ENCODE measurements at places on chromosomes 2 and 18.

DNA sequence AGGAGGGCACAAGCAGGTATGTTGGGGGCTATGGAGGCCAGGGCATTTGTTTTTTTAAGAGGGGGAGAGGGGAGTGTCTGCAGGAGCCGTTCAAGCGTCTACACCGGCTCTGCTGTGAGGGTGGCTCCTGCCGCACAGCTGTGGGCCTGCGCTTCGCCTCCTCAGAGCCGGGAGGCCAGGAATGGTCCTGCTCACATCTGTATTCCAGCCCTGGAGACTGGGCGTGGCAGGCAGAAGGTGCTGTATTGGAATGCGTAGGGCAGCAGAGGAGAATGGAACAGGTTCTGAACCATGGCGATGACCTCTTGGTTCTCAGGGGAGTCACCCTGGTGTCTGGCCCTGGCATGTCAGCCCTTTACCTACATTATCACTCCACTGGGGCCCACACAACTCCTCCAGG, 26.8 kb upstream of the INHBB start:
- DNase-seq, result no peak

GRCh38 chr2:196344397-196344796, 173.0 kb upstream of the STK17B start:
- no peak for DNase-seq

- no peak for DNase-seq
Observed at GRCh38 chr2:113967272-113967671, 77.4 kb downstream of the ACTR3 start.

GRCh38 chr2:181352158-181352557, 105.0 kb upstream of the ITGA4 start:
- no peak for DNase-seq

DNA sequence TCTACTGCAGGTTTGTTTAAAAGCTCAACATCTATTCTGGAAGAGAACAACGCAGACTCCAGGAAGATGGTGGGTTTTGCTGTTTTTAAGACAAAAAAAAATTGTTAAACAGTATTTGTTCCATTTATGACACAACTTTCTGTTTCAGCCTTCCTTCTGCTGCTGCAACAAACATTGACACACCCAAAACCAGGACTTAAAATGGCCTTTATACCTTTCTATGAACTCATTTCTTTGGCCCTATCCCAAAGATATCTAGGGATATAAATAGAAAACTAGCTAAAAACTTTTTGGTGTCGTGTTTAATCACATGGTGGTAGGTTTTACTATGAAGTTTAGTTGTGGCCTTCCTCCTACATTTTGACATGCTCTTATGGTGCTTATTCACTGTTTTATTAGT, 964 bp upstream of the GALNT3 start:
- DNase-seq, result no peak

DNA sequence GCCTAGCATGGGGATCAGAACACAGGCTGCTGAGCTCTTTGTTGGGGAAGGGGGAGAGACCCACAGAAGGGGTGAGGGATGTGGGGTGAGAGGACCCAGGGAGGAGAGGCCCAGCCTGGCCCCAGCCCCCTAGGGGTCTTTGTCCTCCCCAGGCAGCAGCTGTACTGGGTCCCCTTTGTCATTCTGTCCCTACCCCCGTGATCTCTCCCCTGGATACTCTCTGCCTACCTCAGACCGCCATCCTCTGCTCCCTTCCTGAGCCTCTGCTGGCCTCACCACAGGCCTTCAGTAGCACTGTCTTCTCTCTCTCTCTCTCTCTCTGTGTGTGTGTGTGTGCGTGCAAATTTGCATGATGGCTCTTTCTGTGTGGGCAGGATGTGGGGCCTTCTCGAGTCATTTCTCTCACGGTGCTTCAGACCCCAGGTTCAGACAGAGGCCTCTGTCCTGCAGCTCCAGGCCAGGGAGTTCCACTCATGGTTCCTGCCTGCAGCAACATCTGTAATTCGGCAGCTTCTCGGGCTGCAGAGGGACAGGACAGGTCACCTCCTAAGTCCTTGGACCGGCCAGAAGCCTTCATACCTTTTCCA, 1.4 kb downstream of the PSD4 start:
- DNase-seq, result peak; percentile 74

- no peak for DNase-seq
Observed at GRCh38 chr2:151908204-151908882, 80.1 kb upstream of the ARL5A start.

DNA sequence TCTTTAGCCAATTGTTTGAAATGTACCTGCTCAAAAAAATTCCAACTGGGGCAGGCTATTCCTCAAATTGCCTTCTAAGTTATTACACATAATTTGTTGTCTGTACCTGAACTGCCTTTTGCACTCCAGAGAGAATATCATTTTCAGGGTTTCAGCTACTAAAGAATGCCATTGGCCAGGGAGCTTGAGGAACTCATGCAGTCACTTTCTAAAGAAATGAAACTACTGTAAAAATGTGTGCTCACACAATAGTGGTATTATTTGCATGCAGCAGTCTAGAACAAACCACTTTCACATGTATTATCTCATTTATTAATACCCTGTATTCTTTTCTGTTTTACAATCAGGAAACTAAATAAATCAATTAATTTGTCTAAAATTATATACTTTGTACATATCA, 152.2 kb downstream of the PID1 start:
- no peak for DNase-seq

- no peak for DNase-seq
Observed at GRCh38 chr2:95017071-95017501, 8.4 kb upstream of the MAL start.

DNA sequence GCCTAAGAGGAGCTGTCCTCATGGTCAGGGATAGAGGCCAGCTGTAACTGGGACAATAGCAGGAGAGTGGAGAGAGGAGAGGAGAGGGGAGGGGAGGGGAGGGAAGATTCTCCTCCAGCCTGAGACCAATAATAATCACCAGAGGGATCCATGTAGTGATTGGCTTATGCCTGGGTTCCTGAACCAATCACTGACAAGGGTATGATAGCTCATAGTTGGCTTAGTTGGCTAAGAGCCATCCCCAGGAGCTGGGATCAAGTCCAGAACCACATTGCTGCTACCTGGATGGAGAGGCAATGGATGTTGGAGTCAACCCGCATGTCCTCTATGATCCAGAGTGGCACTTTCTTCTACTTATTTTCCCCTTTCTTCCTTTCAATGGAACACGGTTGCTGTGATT, 7.7 kb upstream of the ST8SIA5 start:
- DNase-seq, result no peak

- no peak for DNase-seq
Observed at GRCh38 chr2:95039363-95039762, 13.9 kb downstream of the MAL start.

DNA sequence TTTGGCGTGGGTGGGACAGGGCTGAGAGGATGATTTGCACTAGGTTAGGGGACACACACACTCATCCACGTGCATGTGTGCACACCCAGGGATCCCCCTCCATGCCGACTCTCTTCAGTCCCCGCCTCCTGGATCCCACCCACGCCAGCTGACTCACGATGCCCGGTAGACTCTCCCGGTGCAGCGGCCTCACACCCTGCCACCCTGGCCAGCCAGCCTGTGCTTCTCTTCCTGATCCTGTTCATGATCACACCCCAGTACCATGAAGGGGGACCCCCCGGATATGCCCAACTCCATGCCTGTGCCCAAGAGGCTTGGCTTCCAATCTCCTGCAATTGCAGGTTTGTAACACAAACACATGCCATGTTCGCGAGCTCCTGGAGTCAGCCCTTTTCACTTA, 157.8 kb upstream of the HDAC4 start:
- no peak for DNase-seq

- DNase-seq, result no peak
Observed at GRCh38 chr2:15568874-15569273, 7.7 kb upstream of the NBAS start.

DNA sequence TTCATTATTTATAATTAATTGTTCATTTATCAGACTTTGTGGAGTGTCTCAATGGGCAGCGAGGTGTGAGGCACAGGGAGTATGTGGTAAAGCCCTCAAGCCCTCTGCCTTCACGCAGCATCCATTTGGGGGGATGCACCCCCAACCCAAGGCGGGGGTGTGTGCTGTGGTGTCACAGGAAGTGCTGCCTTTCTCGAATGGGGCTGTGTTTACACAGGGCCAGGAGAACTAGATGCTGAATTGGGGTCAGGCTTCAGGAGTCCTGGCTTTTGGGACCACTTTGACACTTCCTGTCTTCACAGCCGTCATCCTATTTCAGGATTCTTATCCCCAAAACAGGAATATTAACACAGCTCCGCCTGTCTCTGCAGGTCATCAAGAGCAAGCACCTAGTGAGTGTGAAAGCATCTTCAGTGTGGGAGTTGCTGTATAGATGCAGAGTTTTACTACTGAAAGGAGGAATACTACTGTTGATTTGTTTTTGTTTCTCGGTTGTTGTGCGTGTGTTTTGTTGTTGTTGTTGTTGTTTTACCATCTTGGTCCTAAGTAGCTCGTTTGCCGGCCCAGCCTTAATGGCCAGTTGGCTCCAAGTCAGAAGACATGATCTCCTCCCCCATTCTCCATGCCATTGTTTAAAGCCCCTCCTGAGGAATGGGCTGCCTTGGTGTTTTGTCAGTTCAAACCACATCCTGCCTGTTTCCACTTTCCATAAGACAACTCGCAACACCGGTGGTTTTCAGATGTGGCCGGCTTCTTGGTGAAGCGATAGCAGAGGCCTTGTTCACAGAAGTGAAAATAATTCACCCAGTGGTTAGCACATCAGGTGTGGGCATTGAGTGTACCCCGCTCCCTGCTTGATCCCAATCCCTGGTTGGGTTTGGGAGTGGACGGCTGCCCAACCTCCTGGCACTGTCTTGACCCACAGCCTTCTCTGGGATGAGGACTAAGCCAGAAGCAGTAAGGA, 221.3 kb downstream of the BCL2 start:
- peak; percentile 51 for DNase-seq

Measured in CD4-positive, alpha-beta T cell treated with Interleukin-1 beta for 1 hour (primary cell).